ENCODE measurements at places on chromosomes 11 and 22.

- no peak for DNase-seq
Measured at GRCh38 chr11:64124147-64124546, 41.8 kb downstream of the MACROD1 start.

GRCh38 chr11:13836666-13837065, 125.9 kb upstream of the SPON1 start:
- no peak for DNase-seq

GRCh38 chr11:93131709-93132108, 66.1 kb downstream of the SLC36A4 start:
- no peak for DNase-seq

DNA sequence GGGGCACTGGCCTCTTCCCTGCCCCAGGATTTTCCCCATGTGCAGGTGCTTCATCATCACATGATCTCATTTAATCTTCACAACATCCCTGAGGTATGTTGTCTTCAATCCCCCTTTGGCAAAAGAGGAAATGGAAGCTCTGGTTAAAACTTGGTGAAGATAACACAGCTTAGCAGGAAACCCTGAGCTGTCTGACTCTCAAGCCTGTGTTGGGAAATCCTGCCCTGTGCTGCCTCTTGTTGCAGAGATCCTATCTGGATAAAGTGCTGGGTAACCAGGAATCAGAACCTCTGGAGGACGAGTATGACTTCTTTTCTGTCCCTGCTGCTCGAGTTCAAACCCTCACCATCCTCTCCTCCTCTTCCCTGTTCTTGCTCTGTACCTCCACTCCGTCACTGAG, 13.1 kb upstream of the E2F8 start:
- DNase-seq = no peak

DNA sequence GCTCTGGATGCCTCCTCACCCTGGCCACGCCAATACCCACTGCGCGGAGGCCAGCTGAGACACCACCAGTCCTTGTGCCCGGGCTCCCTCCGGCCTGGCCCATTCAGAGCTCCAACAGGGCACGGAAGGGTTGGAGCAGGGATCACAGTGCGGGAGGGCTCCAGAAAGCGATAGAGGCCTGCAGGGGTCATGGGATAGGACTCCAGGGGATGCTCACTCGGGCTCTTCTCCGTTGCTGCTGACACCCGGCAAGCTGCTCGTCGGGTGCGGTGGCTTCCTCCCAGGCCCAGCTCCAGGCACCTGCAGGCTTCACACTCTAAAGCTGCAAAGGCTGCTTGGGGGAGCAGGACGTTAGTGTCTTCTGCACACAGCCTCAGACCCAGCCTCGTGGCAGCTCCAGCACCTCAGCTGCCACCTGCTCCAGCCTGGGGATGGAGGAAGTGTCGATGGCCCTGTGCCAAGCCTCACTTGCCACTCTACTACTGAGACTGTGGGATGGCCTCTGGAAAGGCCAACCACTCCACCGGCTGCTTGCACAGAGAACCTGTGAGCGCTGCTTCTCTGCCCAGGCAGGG, 10.6 kb downstream of the WNT7B start:
- DNase-seq = no peak

DNA sequence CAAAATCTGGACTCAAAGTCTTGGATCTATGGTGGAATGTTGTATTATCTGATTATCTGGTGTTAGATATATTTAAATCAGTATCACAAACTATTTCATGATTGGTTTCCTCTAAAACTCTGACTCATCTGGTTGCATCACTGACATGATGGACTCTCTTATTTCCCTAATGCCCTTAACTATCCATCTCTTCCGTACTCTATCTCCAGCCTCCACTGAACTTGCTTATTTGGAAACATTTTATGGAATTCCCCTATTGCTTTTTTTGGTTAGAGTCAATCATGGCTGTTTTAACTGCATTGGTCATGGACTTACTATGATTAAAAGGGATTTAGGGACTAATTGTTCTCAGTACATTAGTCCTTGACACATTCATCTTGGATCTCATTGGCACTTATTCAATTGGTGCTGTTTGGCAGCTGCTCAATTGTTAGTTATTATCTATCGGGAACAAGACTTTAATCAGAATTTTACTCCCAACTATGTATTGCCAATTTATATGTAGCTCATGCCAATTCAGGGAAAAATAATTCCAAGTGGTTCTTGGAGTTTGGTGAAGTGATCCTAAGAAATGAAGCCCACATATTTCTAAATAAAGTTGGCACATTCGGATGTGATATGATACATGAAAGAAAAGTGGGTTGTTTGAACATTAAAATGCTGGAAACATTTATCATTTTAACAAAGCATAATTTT, 942.0 kb upstream of the CCDC90B start:
- no peak for DNase-seq

DNA sequence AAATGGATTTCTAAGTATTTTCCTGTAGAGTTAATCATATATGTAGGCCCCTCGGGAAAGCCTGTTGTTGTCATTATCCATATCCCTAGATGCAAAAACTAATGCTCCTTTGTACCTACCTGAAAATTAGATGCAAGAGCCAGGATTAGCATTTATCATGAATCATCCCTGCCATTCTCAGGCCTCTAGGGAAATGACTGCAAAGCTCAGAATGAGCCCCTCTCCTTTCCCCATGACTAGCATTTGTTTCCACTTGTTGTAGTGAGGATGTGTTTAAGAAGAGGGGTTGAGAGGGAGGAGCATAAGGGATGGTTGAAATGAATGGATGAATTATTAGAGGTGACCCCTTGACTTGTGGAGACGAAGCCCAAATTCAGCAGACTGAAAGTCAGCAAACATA, 537.9 kb downstream of the NTM start:
- no peak for DNase-seq

GRCh38 chr11:46272816-46273427, 4.5 kb upstream of the CREB3L1 start:
- DNase-seq = no peak

DNA sequence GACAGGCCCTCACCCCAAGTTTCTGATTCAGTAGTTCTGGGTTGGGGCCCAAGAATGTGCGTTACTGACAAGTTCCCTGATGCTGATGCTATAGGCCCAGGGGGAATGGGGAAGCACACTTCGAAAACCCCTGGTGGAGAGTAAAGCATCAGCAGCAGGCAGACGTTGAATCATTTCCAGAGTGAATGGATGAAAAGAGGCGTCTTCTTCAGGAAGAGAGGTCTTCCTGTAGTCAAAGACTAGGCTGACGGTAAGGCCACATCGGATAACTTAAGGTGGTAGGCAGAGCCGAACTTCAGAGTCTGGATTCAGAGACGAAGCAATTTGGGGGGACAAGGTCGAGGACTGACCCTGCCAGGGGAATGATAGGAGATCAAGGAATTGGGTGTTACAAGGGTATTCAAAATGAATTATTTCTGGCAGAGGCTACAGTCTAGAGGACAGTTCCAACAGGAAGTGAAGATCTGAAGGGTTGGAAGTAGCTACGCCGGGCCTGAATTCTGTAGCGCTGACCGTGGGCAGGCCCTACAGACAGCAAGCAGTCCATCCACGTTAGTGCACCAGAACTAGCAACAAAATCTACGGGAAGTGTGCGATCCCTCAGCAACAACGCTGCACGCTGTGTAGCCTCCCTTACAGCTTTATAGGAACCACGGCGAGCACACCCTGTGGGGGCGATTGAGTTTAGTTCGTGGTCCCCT, 862 bp upstream of the CENATAC start:
- DNase-seq = no peak

DNA sequence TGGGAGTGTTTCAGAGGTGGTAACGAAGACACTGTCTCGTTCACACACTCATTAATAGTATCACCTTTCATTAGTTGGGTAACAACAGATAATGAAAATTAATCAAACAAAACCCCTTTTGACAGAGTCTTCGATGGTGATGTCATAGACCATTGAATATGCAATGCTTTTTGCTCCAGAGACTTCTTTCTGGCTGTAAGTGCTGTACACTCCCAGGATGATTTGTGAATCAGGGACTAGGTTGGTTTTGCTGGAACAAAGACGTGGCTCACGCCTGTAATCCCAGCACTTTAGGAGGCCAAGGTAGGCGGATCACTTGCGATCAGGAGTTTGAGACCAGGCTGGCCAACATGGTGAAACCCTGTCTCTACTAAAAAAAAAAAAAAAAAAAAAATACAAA, 9.5 kb upstream of the RASSF10 start:
- DNase-seq = no peak

Data from activated CD4-positive, CD25-positive, alpha-beta regulatory T cell (primary cell).